ENCODE measurements at places on chromosomes 3 and 15.

- no peak for DNase-seq
These were observed 325.3 kb downstream of the GBE1 start for GRCh38 chr3:81436182-81436581.

DNA sequence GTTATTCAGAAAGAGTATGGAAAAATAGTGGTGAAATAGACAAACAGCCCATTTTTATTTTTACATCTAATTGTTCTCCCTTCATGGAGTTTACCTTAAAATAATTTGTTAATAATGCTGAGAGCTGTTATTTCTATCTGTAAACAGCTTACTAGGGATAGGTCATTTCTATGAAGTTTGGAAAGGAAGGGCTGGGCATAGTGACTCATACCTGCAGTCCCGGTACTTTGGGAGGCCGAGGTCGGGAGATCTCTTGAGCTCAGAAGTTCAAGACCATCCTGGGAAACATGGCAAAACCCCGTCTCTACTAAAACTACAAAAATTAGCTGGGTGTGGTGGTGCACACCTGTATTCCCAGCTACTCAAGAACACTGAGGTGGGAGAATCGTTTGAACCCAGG lies 624.3 kb upstream of the LMCD1 start:
- no peak for DNase-seq

- DNase-seq = no peak
These were observed 185.2 kb downstream of the UACA start for GRCh38 chr15:70578196-70578595.

DNA sequence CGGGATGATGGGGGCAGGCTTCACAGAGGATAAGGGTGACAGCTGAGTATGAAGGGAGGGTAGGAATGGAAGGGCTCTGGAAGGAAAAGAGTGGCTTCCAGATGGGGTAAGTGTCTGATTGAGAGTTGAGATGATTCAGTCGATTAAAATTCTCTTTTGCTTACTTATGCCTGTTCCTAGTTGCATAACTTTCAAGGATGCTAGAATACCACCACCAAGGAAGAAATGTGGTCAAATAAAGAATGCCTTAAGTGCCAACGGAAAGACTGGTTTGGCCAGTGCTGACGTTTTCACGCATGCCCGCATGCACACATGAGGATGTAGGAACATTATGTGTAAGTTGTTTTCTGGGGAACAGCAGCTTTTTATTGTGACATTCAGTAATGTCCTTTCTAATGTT lies 263.4 kb upstream of the WNT5A start:
- DNase-seq = no peak

GRCh38 chr3:27431116-27431515 lies 53.1 kb downstream of the SLC4A7 start:
- no peak for DNase-seq

GRCh38 chr3:39468108-39468436 lies 592 bp downstream of the MOBP start:
- no peak for DNase-seq

GRCh38 chr3:140911822-140912221 lies 29.8 kb upstream of the SLC25A36 start:
- DNase-seq = no peak

- no peak for DNase-seq
These were observed 9.1 kb downstream of the BFSP2 start for GRCh38 chr3:133408961-133409360.

DNA sequence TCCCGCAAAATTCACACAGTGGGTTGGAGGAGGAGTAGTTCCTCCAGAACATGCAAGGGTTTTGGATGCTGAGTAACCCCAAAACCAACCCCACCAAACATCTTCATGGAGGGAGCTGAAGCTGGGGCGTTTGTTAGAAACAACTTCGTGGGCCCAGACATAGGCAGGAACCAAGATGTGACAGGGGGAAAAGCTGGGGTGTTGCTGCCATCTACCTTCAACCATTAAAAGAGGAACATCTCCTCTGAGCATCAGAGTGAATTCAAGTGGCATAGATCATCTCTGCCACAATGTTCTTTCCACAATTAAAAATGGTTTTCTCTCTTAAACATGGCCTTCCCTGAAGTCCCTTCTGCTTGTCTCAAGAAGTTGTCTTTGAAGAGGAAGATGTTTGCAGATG lies 20.5 kb downstream of the SIDT1 start:
- DNase-seq = peak; percentile 33

GRCh38 chr3:15498431-15499214 lies 22.9 kb downstream of the COLQ start:
- no peak for DNase-seq
